Neural progenitor cell (in vitro differentiated cells): ENCODE measurements at places on chromosomes 1 and 21. TPM values are rescaled to one million over a fixed set of nuclear protein-coding genes. Genes with fewer than 3 reads are reported as not detected.

PRKACB gene
- 28.9 and 44.1 TPM in 2 replicates for total RNA-seq

DNA sequence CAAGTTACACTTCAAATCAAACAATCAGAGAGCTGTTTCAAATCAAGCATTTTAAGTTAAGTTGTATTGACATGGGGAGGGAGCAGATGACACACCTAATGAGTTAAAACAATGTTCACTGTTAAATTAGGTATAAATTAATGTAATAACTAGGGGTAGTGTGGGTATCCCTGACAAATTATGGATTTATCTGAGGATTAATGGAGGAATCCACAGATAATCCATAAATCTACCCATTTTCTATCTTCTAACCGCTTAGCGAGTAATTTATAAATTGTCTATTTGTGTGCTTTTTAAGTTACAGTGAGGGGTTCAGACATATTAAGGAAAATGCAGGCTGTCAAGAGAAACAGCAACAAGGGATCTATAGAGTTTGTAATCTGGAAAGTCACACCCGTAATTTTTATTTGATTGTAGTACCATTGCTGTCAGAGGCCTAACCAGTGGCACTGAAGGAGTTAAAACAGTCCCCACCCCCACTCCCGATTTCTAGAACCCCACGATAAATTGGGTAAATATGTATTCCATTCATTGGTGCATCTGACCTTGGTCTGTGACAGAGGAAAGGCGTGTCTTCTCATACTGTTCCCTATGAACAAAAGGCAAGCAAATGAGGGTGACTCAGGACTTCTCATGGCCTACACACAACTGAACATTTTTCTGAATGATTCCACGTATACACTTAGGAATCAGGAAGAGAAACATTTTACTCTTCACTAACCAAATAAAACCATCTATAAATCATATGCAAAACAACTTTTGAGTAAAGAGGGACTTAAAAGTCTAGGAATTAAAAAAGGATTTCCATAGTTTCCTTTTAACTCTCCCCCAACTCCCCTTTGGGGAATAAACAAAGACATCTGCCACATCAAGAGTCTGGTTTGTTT is 7.4 kb downstream of the IRF2BP2 start:
- H3K36me3 ChIP-seq, result peaks cover 4% of the 10 kb centered on the region
- DNase-seq, result no peak
- H3K27ac ChIP-seq, result no peak overlapping the region
- H3K4me3 ChIP-seq, result no peak overlapping the region
- peaks cover 64% of the 10 kb centered on the region for H3K4me1 ChIP-seq

DNA sequence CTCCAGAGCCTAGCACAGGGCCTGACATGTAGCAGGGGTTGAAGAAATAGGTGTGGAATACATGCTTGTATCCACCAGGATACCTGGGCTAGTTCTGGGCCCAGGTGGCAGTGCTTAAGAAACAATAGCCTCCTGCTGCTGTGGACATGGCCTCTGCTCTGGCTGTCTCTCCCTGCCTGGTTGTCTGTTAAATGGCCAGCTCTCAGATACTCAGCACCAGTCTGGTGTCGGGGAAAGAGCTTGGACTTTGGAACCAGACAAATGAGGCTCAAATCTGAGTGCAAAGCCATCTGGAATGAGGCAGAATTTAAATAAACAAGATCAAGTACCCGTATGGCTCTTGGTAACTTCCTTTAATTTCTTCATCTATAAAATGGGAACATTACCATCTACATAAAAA is 31.5 kb downstream of the SESN2 start:
- no peaks in the 10 kb centered on the region for H3K36me3 ChIP-seq
- no peak overlapping the region for H3K4me3 ChIP-seq
- peaks cover 3% of the 10 kb centered on the region for H3K4me1 ChIP-seq
- no peaks in the 10 kb centered on the region for H3K27me3 ChIP-seq
- no peak for DNase-seq
- no peak overlapping the region for H3K27ac ChIP-seq

- H3K27ac ChIP-seq, result no peak overlapping the region
- H3K36me3 ChIP-seq, result no peaks in the 10 kb centered on the region
- H3K27me3 ChIP-seq, result peaks cover 13% of the 10 kb centered on the region
- H3K4me3 ChIP-seq, result no peak overlapping the region
- no peak for DNase-seq
Measured at GRCh38 chr1:227943381-227944089, 4.2 kb downstream of the WNT9A start.

TNFRSF14 gene
- 0.65 TPM in 1 of 2 replicates, not detected in the other for total RNA-seq

DNA sequence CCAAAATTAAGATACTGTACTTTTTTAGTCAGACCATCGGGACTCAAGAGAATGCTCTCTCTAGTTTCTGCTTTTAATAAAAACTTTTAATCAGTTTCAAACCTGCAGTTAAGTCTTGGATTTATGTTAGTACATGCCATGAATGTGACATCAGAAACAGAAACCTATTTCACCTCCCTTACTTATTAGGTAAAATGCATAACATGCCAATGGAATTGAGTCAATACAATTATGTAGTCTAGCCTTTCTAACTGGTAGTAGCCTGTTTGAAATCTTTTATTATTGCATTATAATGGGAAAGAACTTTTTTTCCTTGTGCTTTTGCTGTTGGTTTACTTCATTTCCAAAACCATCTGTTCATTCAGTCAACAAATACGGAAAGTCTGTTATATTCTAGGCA is 4.8 kb downstream of the PHACTR4 start:
- no peaks in the 10 kb centered on the region for H3K36me3 ChIP-seq
- H3K27me3 ChIP-seq, result no peaks in the 10 kb centered on the region
- no peak overlapping the region for H3K4me3 ChIP-seq
- DNase-seq, result no peak
- H3K4me1 ChIP-seq, result peaks cover 11% of the 10 kb centered on the region
- H3K27ac ChIP-seq, result no peak overlapping the region

PLEKHA6 gene
- total RNA-seq, result 0.58 and 1.5 TPM in 2 replicates

LCE1F gene
- total RNA-seq, result not detected in 2 replicates

GRCh38 chr1:59769736-59770095 is 45.0 kb upstream of the HOOK1 start:
- no peaks in the 10 kb centered on the region for H3K27me3 ChIP-seq
- H3K27ac ChIP-seq, result no peak overlapping the region
- peaks cover 20% of the 10 kb centered on the region for H3K4me1 ChIP-seq
- H3K4me3 ChIP-seq, result no peak overlapping the region
- no peak for DNase-seq
- no peaks in the 10 kb centered on the region for H3K36me3 ChIP-seq

GRCh38 chr1:224898937-224899336 is 30.5 kb upstream of the DNAH14 start:
- no peak overlapping the region for H3K27ac ChIP-seq
- DNase-seq, result no peak
- no peak overlapping the region for H3K4me3 ChIP-seq
- H3K27me3 ChIP-seq, result no peaks in the 10 kb centered on the region

DNA sequence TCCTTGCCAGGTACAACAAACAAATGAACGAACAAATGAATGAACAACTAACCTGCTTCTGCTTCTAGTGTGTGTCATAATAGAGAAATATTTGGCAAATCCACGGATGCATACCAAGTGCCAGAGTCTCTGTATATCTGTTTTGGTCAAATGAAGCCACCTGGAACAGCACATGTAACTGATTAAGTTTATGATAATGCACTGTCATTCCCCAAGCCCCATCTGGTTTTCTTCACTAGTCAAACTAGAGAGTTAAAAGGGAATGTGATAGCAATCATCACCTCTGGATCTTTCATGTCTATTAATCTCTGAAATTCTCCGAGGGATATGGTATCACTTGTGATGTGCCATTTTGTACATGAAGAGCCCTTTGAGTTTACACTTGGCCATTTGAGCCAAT is 21.0 kb upstream of the SCAF4 start:
- DNase-seq, result no peak
- no peaks in the 10 kb centered on the region for H3K27me3 ChIP-seq
- H3K36me3 ChIP-seq, result no peaks in the 10 kb centered on the region
- H3K27ac ChIP-seq, result no peak overlapping the region
- no peak overlapping the region for H3K4me3 ChIP-seq
